Stimulated activated CD4-positive, alpha-beta T cell treated with anti-CD3 and anti-CD28 coated beads, Interleukin-2, amount 100 ng/mL, for 24 hours (primary cell): ENCODE measurements at places on chromosomes 2 and 18.

DNA sequence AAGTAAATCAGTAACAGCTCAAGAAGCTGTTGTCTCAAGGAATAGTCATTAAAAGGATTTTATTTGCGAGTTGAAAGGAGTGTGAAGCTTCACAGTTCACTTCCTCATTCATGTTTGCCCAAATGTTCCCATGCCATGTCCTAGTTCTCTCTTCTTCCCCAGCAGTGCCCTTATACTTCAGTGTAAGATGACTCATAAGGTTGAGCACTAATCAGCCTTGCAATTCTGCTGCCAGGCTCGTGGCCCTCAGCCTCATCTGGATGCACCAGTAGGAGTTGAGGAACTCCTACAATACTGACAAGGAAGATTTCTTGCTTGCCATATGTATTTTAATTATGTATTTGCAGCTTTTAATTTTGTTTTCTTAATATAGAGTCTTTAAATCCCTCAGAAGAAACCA, 1980.4 kb downstream of the SUCLG1 start:
- no peak for DNase-seq

DNA sequence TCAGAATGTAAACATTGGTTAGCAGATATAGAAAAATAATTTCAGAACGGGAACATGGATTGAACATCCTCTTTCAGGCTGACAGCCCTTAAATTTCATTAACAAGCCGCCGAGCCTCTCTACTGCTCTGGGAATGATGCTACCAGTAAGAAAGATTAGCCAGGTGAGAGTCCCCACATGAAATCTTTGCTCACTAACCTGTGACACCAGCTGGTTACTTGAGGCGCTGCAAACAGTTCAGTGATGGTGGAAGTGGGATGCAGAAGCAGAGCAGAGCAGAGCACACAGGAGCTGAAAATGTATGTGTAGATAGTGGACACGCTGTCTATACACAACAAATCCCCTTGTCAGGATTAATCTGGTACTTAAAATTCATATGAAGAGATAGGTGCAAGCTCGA, 721.1 kb downstream of the DPP10 start:
- DNase-seq = no peak

DNA sequence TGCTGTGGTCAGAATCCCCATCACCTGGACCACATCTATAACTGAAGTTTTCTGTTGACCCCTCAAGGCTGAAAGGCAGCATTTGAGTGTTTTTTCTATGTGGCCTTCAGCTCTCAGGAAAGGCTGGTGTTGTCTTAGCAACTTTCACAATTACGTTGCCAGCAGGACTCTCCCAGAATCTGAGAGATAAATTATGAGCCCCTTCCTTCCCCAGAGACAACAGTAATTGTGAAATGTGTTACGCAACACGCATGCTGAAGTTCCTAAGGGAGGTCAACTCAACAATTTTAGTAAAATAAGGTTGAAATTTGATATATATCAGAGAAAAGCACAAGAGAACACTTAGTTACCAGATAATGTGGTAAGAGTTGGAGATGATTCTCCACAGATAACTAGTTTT, 216.5 kb upstream of the SLC8A1 start:
- DNase-seq = no peak

GRCh38 chr2:84870306-84870705, 10.6 kb downstream of the TRABD2A start:
- DNase-seq = no peak

DNA sequence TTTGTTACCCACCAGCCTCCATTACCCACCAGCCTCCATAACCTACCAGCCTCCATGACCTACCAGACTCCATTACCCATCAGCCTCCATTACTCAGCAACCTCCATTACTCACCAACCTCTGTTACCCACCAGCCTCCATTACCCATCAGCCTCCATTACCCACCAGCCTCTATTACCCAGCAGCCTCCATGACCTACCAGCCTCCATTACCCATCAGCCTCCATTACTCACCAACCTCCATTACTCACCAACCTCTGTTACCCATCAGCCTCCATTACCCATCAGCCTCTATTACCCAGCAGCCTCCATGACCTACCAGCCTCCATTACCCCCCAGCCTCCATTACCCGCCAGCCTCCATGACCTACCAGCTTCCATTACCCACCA, 133.3 kb upstream of the HS6ST1 start:
- no peak for DNase-seq

- DNase-seq = no peak
These were observed 40.2 kb upstream of the NEB start for GRCh38 chr2:151774506-151774905.

DNA sequence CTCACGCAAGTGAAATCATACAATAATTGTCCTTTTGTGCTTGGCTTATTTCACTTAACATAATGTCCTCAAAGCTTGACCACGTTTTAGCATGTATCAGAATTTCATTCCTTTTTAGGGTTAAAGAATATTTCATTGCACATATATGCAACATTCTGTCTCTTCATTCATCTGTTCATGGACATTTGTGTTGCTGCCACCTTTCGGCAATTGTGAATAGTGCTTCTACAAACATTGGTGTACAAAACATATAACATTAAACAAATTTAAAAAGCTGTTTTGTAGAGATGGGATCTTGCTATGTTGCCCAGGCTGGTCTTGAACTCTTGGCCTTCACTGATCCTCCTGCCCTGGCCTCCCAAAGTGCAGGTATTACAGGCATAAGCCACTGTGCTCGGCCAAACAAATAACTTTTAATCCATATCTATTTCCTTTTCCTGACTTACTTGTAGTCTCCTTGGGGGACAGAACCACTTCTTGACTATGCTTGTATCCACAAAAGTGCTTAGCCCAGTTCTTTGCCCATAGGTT, 209.3 kb downstream of the SLC4A3 start:
- no peak for DNase-seq

DNA sequence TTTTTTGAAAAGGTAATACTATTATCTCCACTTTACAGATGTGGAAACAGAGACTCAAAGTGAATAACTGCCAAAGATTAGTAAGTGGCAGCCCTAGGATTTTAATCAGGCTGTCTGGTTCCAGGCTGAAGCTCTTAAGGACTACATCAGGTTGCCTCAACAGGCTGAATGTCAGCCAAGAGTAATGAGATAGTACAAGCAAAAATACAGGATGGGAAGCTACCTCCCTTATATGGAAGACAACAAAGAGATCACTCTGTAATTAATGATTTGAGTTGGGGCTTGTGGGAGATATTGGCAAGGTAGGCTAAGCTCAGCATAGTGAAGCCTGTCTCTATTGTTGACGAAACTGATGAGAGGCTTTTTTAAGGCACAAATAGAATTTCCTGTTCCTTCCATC, 323.1 kb downstream of the KCNJ3 start:
- DNase-seq = no peak

DNA sequence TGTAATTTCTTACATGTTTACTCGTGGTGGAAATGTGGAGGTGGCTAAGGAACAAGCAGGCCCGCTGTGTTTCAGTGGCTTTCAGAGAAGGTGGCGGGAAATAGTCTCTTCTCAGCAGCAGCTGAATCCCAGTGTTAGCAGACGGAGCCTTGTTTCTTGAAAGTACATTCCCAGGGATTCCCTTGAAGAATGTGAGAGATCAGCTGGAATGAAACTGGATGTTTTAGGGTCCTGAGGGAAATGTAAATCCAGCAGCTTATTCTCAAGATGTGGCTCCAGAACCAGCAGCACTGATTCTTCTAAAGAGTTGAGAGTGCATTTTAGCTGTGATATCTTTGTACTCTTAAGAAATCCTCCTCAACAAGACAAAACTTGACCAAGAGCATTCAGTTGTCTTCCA, 59.1 kb downstream of the CDC42EP3 start:
- DNase-seq = no peak
